ENCODE measurements at places on chromosomes 12 and 14. TPM values are rescaled to one million over a fixed set of nuclear protein-coding genes. Genes with fewer than 3 reads are reported as not detected.

The ESR2 gene
- total RNA-seq = 0.99 TPM

- DNase-seq = no peak
These were observed 179.7 kb downstream of the TTC8 start for GRCh38 chr14:89004166-89004565.

The TRHDE gene
- not detected for total RNA-seq

- DNase-seq = no peak
These were observed 190.8 kb downstream of the TTC7B start for GRCh38 chr14:90625445-90625844.

DNA sequence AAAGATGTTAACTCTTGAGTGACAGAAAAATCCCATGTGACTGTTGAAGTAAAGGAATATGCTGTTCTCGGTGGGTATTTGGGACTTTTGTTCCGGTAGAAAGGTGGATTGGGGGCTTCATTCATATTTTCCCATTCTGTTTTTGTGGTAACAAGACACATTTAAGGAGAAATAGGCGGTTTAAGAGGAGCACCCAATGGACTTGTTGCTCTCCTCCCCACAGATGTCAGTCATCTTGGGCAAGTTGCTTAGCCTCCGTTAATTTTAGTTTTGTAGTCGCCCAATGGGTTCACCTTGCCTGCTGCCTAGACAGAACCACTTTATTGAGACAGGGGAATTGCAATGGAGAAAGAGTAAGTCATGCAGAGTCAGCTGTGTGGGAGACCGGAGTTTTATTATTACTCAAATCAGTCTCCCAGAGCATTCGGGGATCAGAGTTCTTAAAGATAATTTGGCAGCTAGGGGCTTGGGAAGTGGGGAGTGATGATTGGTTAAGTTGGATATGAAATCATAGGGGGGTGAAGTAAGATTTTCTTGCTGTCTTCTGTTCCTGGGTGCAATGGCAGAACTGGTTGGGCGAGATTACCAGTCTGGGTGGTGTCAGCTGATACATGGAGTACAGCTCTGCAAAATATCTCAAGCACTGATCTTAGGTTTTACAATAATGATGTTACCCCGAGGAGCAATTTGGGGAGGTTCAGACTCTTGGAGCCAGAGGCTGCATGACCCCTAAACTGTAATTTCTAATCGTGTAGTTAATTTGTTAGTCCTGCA lies 50.3 kb downstream of the SLC38A1 start:
- DNase-seq = no peak

DNA sequence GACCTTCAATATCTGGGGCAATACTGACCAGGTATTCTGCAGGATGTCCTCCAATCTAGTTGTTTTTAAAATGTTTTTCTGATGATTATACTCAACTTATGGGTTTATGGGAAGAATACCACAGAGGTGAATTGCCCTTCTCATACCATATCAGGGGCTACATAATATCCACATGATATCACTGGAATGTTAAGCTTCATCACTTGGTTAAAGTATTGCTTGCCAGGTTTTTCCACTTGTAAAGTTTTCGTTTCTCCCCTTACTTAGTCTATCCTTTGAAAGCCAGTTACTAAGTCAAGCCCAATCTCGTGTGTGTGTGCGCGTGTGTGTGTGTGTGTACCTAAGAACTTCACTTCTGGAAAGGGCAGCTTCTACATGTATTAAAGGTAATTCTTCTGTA lies 980.9 kb upstream of the FBXO33 start:
- DNase-seq = no peak

DNA sequence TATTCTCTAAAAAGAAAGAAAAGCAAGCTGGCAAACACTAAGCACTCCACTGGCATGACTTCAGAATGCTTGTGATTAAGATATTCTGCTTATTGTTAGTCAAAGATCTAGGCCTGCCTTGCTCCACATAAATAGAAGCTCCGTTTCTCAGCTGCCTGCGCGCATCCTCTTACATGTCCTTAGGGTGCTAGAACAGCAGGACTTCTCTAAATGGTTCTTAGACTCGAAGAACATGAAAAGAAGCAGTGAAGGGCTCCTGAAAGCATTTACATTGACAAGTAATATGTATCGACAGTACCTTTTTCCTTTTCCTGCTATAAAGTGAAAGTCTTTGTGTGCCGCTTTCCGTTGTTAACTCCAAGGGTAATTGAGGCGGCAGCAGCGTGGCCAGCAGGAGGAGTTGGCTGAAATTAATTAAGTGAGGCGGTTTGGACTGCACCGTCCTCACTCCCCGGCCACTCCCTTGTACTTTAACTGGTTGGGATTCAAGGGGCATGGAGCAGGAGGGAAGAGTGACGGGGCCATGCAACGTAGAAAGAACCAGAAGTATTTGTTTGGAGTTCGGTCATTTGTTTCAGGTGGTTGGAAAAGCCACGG lies 34.2 kb upstream of the OTX2 start:
- DNase-seq = no peak

The LHX5 gene
- not detected for total RNA-seq

DNA sequence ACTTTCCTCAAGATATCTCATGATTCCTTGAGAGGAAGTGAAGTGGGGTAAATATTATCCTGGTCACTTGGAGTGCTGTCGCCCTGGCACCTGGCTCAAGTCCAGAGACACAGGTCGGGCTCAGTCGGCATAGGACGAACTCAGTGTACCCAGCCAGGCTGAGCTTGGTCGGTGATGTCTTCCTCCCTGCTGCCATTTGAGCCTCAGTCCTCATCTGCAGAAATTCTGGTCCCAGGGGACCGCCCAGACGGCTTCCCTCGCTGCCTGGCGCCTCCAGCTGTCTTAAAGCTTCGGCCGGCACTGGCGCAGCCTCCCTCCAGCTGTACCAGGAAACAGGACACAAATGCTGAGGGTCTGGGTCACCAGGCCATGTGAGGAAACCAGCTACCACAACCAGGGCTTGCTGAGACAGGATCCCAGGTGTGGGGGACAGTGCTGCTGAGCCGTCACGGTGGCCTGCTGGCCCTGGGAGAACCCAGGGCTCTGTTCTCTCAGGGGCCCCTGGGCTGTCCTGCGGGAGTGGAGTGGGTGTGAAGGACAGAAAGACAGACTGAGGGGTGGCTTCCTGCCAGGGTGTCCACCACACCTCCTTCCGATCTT lies 5.0 kb upstream of the KLC1 start:
- DNase-seq = no peak

DNA sequence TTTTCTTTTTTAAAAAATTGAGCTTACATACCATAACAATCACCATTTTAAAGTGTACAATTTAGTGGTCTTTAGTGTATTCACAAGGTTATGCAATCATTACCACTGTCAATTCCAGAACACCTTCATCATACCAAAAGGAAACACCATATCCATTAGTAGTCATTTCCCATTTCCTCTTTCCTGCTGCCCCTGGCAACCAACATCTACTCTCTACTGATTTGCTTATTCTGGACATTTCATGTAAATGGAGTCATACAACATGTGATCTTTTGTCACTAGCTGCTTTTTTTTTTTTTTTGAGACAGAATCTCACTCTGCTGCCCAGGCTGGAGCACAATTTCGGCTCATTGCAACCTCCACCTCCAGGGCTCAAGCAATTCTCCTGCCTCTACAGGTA lies 66.8 kb upstream of the CFL2 start:
- peak; percentile 92 for DNase-seq

The AMN gene
- not detected for total RNA-seq

GRCh38 chr14:101254805-101255764 lies 306.2 kb upstream of the DIO3 start:
- DNase-seq = no peak

DNA sequence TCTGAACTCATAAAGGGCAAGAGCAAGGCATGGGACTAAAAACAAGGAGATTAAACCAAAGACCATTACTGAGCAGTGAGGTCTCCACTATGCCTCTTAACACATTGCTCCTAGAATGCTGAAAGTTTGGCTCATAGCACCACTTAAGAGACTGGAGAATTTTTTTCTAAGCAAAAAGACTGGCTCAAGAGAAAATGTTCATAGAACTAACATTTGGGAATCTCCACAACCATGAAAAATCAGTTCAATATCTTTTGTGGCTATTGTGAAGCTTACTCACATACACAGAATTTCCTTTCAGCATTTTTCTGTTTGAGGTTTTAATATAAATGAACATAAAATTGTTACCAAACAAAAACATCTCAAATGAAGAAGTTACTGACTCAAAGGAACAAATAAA lies 255.8 kb downstream of the CCDC91 start:
- DNase-seq = no peak

DNA sequence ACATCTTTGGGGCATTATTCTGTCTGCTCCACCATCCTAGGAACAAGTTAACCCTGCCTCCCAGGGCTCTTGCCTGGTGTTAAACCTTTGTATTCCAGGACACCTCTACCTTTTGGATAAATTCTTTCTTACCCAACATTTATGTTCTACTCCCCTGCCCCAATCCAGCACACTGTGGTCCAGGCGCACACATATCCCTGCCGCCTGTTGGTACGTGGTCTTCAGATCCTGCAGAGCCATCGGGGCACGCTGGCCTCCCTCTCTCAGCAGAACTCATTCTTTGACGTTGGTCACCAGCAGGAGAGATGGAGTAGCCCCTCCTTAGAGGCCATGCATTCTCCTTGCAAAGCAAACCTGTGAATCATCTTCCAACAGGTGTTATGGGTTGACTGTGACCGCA lies 5.1 kb upstream of the TMEM179 start:
- no peak for DNase-seq

The C3AR1 gene
- total RNA-seq = 0.28 TPM

GRCh38 chr14:37452323-37452722 lies 142.7 kb downstream of the FOXA1 start:
- no peak for DNase-seq

The MYF5 gene
- not detected for total RNA-seq

GRCh38 chr12:124668602-124669001 lies 101.2 kb upstream of the NCOR2 start:
- no peak for DNase-seq

The TTC9 gene
- total RNA-seq = 0.13 TPM

DNA sequence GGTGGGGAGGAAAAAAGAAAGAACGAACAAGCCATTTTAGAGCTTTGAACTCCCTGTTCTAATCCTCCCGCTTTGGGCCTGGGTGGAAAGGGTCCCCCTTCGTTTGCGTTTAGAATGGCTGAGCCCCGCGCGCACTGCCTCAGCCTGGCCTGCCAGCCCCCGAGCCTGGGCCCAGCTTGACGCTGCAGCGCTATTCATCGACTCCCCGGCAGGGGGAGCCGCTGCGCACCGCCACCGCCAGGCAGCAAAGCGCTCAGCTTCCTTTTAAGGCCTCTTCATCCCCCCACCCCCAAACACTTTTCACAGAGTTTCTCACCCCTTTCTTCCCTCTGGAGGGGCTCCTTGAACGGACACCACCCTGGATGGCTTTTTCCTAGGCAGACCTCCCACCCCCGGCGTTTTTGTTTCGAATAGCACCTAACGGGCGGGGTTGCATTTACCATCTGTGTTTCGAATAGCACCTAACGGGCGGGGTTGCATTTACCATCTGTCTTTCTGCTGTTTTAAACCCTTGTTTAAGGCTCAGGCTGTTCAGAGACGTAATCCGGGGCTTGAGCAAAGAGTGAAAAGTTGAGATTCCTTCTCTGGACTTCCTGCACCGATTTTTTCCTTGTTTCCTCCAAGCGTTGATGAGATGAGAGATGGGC lies 56.4 kb upstream of the PIWIL1 start:
- no peak for DNase-seq

GRCh38 chr14:49464885-49465284 lies 121.3 kb downstream of the RPS29 start:
- DNase-seq = no peak

The FNTB gene
- total RNA-seq = 9.2 TPM

DNA sequence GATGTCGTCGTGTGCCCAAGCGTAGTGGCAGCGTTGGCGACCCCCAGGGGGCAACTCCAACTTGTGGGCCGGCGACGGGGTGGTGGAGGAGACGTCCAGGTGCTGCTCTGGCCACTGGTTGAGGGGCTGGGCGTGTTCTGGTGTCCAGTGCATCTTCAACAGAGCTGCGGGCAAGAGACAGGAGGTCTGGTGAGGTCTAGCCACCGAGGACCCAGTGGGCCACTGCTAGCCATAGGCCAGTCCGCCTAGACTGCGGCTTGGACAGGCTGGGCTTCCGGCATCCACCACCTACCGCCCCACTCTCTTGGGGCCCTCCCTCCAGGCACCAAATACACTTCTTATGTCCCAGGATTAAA lies 26.3 kb downstream of the FIGNL2 start:
- no peak for DNase-seq

GRCh38 chr12:7131502-7131866 lies 1.3 kb downstream of the CLSTN3 start:
- no peak for DNase-seq

The TBC1D30 gene
- total RNA-seq = 19.9 TPM

DNA sequence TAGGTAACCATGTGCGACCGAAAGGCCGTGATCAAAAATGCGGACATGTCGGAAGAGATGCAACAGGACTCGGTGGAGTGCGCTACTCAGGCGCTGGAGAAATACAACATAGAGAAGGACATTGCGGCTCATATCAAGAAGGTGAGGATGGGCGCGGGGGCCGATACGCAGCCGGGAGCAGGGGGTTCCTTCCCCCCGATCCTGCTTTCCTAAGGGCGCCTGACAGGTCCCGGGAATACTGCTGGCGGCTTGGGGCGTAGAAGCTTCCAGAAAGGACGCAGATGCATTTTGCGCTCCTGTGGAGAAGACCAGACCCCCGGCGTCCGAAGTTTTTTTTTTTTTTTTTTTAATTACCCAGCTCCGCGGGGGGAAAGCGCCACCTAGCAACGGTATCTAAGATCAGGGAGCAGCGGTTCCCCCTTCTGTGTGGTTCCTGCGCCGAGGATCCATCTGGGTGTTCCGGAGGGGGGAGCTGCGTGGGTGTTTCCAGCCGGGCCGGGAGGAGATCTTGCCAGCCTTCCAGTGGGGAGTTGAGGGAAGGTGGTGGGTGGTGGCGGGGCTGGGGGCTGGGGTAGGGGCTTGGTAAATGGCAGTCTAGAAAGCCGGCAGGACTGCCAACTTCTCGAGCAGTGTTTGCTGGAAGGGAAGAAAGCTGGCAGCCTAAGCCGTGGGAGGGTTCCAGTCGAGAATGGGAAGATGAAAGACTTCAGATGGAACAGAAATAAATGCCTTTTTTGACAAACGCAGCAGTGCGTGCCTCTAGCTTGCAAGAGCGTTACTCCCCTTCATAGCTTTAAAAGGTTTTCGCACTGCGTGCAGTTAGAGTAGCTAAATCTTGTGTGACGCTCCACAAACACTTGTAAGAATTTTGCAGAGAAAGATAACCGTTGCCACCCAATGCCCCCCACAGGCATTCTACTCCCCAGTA lies 764 bp downstream of the DYNLL1 start:
- DNase-seq = no peak

DNA sequence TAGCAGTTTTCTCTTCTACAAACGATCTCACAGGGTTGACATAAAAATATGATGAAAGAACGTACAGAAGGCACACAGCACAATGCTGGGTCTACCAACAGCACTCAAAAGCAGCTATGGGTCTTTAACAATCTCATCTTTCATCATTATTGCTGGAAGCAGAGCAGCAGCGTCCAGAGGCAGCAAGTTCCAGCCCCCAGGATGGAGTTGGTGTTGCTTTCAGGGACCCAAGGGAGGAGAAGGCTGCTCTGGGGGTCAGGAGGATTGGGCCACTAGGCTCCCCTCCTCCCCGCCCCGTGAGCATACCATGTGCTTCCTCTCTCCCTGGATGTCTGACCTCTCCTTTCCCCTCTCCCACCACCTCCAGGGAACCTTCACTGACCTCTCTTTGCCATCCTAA lies 13.3 kb downstream of the KCTD10 start:
- DNase-seq = no peak

GRCh38 chr12:91021076-91021475 lies 16.3 kb upstream of the EPYC start:
- DNase-seq = no peak

The CCDC196 gene
- total RNA-seq = not detected

All from pulmonary artery endothelial cell (primary cell).